Large intestine (tissue), 12 donors: ENCODE measurements at places on chromosomes 4 and X. TPM values are rescaled to one million over a fixed set of nuclear protein-coding genes. Genes with fewer than 3 reads are reported as not detected.

- peak; percentile 14 for DNase-seq
These were observed 241.4 kb upstream of the PGRMC2 start for GRCh38 chr4:128528793-128529553.

DNA sequence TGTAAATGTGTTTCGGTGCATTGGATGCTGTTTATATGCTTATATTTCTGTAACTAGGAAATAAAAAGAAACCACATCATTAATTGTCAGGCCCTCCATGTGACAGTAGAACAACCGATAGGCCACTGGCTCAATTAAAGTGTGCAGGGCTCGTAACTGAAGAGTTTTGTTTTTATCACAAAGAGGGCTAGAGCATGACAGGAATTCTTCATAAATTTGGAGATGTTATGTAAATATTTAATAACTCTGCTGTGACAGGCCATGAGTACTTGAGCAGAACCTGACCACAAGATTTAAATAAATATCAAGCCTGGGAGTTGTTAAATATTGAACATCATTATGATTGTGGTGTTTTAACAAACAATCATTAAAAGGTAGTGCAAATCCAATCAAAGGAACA, 55.9 kb downstream of the MID1 start:
- DNase-seq = no peak

DNA sequence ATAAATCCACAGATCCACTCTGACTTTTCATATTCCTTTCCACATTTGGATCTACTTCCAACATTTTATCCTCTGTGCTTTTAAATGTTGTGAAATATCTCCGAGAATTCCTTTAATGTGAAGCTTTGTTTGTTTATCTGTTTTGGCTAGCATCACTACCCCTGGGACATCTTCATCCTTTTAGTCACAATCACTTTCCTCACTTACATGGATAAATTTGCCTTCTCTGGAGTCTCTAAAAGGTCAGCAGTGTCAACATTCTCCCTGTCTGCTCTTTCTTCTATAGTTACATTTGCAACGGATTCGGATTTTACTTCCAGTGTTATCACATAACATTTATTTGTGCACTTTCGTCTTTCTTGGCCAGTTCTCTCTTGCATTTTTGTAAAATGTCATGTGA, 34.2 kb upstream of the LRAT start:
- no peak for DNase-seq

GRCh38 chr4:33060674-33061542, 2340.7 kb downstream of the PCDH7 start:
- peak; percentile 52 for DNase-seq

DNA sequence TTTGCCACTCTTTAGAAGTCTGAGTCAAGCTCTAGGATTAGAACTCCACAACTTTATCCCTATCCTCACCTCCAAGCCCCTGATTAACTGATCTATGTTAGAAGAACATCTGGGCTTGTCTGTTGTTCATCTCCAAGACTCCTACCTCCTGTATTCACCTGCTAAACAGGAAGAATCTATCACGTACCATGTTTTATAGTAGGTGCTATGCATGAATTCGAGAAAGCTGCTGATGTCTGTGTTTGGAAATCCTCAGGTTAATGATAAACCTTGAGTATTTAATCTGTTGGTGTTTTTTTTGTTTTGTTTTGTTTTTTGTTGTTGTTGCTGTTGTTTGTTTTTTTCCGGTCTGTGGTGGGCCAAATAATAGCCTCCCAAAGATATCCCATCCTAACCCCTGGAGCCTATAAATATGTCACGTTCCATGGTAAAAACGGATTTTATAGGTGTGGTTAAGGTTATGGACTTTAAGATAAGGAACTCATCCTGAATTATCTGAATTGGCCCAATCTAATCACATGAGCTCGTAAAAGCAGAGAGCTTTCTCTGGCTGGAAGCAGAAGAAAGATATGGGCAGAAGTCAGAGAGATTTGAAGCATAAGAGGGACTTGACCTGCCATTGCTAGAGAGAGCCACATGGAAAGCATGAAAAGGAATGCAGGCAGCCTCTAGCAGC, 101.2 kb upstream of the DUSP21 start:
- DNase-seq = peak; percentile 68

- DNase-seq = peak; percentile 67
These were observed 2.2 kb downstream of the NHS start for GRCh38 chrX:17377091-17377717.

- no peak for DNase-seq
These were observed 1.9 kb downstream of the STK26 start for GRCh38 chrX:132025041-132025440.

DNA sequence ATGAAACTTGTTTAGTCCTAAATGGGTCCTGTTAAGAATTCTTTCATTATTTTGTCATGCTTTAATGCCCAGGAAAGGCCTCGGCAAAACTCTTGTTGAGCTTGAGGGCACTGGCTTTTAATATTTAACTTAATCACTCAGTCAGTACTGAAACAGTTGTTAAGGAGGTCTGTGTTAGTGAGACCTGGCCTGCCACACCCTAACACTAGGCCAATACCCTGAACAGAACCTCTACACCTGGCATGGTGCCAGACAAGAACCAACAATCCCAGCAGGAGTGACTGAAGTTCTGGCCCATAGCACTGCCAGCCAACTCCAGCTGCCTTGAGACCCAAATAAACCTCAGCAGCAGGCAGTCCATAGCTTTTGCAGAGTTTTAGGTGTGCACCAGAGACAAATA, 85.7 kb upstream of the ITM2A start:
- peak; percentile 19 for DNase-seq

- DNase-seq = no peak
These were observed 453 bp upstream of the PBDC1 start for GRCh38 chrX:76172325-76172893.

DNA sequence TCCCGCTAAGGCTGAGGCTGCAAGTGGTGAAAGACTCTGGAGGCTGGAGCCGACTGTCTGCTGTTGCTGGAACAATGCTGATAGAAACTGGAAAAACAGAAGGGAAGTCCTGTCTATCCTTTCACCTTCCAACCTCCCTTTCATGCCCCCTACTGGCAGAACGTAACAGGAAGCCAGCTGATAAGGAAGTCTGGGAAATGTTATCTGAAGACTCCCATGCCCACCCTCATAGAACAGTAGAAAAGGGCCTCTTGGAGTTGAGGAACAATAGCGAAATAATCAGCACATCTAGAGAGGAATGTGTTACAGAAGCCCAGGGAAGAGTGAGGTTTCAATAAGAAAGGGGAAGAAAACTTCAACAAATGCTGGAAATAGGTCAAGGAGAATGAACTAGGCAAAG, 117.1 kb upstream of the DKK2 start:
- DNase-seq = no peak

DNA sequence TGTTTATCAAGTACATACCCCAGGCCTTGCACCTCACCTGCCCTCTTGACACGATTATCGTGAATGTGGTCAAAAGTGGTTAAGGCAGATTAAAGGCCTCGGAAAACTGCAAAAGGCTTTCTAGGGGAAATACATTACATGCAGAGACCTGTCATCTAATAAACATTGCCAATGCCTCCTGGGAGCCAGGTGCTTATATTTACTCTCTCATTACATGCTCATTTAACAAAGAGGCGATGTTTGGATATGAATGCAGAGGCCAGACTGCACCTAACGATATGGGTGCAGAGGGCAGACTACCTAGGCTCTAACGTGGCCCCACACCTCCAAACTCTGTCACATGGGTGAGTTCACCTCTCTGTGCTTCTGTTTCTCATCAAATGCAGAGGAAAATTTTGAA, 14.5 kb downstream of the CRMP1 start:
- no peak for DNase-seq

- DNase-seq = no peak
These were observed 9.9 kb downstream of the ASMTL start for GRCh38 chrX:1442724-1443367.

DNA sequence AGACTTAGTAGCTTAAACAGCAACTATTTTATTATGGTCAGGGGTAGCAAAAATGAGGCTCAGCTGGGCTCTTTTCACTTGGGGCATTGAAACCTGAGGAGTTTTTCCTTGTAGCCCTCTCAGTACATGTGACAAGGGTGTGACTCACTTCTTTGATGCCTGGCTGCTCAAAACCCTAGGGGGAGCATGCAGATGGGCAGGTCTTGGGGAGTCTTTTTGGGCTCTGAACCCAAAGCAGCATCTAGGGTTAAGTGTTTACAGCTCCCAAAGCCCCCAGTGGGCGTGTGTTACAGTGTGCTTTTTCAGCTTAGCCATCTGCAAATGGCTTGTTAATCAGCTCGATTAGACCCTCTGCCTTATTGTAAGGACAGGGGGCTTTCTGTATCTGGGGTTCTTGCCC, 1752.7 kb downstream of the PCDH7 start:
- DNase-seq = no peak

DNA sequence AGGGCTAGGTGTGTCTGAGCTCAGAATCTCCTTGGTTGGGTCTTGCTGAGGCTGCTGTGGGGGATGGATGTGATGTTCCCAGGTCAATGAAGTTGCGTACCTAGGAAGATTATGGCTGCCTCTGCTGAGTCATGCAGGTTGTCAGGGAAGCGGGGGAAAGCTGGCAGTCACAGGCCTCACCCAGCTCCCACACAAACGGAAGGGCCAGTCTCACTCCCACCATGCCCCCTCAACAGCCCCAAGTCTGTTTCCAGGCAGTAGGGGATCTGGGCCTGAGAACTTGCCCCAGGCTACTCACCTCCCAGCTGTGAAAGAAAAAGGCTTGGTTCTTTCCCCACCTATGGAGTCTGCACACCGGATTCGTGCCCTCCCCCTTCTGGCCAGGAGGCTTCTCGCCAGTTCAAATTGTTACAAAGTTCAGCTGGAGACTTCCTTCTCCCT, 72.9 kb downstream of the WDR44 start:
- DNase-seq = no peak

DNA sequence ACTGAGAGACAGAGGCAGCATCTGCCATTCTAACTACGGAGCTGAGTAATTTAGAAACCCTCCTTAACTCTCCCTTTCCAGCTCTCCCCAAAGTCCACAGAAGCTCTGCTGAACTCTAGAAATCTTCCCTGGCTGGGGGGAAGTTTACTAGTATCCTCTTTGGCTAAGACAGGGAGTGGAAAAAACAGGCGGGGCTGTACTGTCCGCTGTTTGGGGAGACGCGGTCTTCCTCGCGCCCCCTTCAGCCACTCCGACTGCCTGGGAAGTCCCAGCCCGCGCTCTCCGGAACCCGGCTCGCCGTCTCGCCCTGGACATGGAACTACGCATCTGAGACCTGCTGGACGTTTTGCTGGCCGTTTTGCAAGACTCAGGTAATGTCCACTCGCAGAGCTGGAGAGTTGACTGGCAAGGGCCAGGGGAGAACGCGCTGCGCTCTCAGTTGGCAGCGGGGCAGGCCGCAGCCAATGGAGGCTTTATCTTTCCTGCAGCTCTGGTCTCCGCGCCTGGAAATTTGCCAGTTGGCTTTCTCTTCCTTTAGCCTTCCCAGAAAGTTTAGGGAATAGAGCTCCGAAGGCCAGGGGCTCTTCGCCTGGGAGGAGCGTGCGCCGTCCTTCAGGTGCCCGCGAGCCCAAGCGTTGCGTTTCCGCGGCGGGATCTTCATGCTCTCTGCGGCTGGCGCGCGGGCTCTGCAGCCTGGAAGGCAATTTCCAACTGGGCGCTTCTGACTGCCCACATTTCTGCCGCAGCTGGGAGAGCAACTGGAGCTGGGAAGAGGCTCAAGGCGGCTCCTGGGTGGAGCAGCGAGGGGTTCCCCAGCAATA, 892 bp downstream of the IL1RAPL2 start:
- DNase-seq = no peak

The CYSLTR1 gene
- polyA plus RNA-seq = 2.1 TPM

The COPS4 gene
- 51.2 TPM for polyA plus RNA-seq

The DCAF4L1 gene
- polyA plus RNA-seq = 0.21 TPM

The SPARCL1 gene
- polyA plus RNA-seq = 154 TPM

The SLC35A2 gene
- 23.6 TPM for polyA plus RNA-seq

The CTAG2 gene
- polyA plus RNA-seq = not detected

The MAGEC2 gene
- polyA plus RNA-seq = not detected

The F8A3 gene
- 4.4 TPM for polyA plus RNA-seq

The TMSB15A gene
- 18.6 TPM for polyA plus RNA-seq

The SFRP2 gene
- polyA plus RNA-seq = 3.5 TPM

The RHOH gene
- 3.1 TPM for polyA plus RNA-seq
